ENCODE measurements at places on chromosomes 13 and 19.

DNA sequence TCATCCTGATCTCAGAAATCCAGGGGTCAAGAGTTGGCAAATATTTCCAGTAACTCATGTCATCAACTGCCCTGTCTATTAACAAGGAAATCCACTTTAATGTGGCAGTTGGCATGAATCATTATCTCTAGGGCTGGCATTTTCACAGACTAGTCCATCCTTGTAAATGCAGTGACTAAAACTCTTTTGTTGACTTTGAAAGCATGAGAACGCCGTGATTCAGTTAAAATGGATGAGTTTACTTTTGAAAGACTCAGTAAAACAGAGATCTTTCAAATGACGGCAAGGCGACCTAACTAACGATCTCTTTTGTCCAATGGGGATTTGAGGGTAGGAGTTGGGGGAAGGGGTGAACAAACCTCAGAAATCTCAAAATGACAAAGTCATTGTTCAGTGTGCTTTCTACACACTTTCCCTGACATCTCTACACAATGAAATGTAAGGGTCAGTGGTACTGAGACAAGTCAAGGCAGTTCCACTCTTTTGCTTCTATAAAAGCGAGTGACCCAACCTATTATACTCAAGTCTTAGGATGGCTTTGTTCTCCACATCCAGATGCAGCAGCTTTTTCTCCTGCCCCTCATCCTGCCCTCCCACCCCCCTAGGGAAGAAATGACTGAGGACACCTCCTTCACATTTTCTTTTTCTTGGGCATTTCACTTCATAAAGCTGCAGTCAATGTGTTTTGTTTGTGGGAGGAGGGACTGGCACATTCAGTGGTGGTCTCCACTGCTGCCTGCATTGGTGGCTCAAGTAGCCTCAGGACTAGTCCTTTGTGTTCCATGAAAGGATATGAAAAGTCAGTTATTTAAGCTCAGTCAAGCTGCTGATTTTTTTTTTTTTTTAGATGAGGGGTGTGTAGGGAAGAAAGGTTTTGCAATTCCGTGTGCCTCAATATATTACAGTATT lies 200.5 kb downstream of the ABCC4 start:
- DNase-seq = no peak

DNA sequence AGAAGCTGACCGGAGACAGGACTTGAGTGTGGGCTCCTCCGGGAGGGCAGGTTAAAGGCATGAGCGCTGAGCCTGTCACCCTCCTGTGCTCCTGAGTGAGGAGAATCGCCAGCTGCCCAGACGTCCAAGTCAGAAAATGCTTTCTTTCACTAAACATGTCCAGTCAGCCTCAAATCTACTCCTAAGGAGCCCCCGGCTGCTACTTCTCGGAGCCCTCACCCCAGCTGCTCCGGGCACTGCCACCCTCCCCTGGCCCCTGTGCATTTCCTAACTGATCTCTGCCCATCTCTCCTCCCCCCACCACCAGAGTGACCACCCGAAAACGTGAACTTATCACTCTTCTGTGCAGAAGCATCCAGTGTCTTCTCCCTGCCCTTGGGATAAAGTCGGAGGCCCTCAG lies 277.5 kb upstream of the SOX1 start:
- DNase-seq = no peak

GRCh38 chr13:81025091-81025490 lies 684.2 kb upstream of the SPRY2 start:
- no peak for DNase-seq

- DNase-seq = no peak
These were observed 83.9 kb downstream of the OLFM4 start for GRCh38 chr13:53112522-53112921.

DNA sequence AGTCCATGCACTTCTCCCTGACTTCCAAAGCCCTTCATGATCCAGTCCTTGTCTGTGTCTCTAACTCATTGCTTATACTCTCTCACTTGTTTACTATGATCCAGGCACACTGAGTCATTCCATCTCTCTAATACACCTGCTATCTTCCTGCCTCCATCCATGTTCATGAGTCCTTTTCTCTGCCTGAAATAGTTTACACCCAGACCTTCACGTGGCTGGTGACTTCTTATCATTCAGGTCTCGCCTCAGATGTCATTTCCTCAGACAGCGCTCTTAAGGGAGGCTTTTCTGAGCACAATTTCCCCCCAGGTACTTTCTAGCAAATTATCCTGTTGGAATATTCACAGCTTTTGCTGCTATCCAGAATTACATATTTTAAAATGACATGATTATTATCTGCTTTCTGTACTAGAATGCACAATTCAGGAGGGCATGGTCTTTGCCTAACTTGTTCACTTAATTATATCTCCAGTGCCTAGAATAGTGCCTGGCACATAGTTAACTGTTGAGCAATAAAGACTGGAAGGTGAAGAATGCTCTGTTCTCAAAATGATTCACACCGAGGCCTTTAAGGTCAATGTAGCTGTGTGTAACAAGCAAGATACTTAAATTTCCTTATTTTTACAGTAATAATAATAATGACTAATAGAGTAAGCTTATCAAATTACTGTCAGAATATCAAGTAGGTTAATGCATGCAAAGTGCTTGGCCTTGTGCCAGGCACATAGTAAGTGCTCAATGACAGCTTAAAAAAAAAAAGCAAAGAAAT lies 183.7 kb upstream of the SPRY2 start:
- no peak for DNase-seq

DNA sequence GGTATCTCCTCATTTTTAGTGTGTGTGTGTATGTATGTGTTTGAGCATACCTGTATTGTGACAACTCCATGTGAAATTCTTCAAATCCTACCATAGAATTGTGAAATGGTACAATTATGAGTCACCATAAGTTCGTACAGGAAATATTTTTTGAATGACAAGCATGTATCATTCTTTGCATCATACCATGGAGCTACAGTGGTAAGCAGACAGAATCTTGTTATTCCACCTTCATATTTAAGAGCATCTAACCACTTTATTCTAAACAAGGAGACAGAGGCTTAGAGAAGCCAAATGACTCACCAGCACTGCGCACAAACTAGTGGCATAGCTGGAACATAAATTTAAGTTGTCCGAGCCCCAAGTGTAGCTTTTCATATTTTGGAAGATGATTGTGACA lies 4.5 kb upstream of the EPSTI1 start:
- DNase-seq = no peak

DNA sequence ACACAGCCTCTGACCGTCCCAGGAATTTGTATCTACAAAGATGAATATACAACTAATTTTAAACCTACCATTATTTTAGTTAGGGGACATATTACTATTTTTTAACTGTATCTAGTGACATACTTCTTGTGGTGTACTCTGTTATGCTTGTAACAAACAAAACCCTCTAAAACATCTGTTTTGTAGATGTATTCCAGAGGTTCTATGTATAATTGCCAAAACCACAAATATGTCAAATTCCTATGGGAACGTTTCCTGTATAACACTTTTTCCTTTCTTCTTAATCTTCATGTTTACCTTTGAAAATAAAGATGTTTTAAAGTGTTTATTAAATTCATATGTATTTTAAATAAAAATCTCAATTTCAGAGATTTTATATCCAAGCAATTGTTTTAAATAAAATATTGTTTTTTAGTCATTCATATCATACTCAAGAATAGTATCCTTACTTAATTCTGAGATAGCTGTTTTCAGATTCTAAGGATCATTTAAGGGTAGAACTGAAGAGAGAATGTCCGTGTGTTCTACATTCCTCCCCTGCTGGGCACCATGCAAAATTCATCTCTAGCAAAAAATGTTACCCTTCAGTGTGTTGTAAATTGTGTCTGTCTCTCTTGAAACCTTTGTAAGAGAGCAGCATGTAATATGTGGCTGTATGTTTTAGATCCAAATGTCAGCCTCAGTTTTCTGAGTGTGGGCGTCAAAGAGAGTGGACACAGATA lies 1327.7 kb downstream of the EFNB2 start:
- DNase-seq = no peak

GRCh38 chr19:48543121-48543710 lies 8.8 kb upstream of the SULT2B1 start:
- no peak for DNase-seq
